ENCODE measurements at places on chromosomes 1 and 21.
A peak's percentile ranks its signal among the peaks of the same experiment; 100 is the strongest.

DNA sequence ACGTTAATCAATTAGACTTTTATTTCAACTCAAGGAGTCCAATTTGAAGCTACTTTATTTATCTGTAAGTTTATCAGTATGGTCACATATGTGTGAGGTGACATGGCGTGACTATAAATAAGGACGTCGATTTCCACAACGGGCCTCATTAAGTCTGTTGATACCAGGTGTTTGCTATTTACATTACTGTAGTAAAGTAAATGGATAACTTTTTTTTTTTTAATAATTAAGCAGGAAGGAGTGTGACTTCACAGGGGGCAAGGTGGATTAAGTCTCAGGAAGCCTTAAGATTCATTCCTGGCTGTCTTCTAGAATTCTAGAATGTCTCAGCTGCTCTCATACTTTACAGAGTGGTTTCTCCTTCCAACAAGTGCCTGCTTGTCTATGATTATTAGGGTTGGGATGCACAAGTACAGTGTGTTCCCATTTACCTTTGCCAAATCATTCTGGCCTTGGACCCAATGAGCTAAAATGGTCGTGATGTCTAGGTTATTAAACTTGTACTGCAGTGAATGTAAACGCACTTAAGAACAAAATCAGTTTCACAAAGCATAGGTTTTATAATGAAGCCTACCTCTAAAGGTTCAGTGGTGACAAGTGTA is 15.5 kb downstream of the MAP3K7CL start:
- DNase-seq = no peak

DNA sequence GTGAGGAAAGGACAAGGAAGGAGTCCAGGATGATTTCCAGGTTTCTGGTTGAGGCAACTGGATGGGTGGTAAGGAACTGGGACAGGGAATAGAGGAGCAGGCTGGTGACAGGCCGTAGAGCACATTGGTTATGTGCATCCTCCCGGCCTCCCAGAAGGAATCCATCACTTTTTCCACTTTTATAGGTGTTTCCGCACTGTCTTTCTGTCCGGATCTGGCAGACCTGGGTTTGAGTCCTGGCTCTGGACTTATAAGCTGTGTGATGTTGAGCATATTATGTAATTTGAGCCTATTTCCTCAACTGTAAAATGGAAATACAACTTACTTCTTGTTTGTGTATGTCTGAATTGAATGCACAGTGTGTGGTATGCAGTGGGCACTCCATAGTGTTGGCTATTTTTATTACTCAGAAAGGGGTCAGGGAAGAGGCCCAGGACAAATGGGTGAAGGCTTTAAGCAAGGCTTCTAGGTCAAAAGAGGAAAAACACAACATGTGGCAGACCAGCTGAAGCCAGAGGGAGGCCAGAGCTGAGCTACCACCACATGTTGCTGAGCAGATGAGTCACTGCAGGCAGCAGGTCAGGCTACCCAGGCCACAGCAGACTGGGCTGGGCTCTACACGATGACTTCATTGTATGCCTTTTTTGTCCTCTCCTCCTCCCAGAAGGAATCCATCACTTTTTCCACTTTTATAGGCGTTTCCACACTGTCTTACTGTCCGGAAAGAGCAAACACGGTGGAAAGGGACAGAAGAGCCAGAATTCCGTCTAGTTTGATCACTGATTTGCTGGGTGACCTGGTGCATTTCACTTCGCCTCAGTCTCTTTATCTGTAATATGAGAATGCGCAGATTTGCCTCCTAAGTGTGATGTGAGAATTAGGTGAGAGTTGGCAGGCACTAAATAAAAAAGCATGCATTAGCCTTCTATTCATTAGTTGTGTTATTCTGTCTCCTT is 791 bp upstream of the MAST2 start:
- DNase-seq = peak; percentile 83

- DNase-seq = no peak
These were observed 2.4 kb downstream of the F11R start for GRCh38 chr1:161018631-161018930.

GRCh38 chr1:199449681-199450080 is 577.8 kb upstream of the NR5A2 start:
- DNase-seq = no peak

- no peak for DNase-seq
These were observed 48.4 kb upstream of the COA6 start for GRCh38 chr1:234324821-234325220.

- DNase-seq = peak; percentile 8
These were observed 17.2 kb downstream of the RBM15 start for GRCh38 chr1:110356379-110356778.

GRCh38 chr1:180769889-180770288 is 138.1 kb downstream of the XPR1 start:
- no peak for DNase-seq

DNA sequence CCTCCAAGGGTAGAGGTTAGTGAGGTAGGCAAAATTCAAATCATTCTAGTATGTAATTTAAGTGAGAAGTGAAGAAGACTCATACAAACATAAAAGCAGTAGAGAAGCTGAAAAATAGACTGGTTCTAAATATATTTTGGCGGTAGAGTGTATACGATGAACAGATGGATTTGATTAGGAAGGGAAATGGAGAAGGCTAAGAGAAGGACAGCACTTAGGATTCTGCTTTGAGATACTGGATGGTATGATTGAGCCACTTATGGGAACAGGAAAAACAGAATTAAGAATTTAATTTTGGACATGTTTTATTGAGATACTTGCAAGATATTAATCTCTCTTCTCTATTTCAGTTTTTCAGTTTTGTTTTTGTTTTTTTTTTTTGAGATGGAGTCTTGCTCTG is 60.1 kb downstream of the EPB41 start:
- no peak for DNase-seq

DNA sequence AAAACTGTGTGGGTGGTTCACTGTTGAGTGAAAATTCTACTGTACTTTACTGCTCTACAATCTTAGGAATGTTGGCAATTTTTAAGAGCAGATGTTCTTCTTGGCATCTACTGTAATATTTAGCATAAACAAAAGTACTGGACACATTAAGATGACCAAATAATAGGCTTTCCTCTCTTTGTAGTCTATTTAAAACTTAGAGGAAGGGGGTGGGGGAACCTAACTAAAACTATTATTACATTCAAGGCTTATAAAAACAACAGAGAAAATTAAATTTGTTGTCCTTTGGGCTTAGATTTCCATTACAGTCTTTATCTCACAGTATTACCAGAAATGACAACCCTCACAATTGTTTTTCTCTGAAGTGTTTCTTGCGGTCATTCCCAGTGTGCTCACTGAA is 181.2 kb downstream of the PLPPR4 start:
- no peak for DNase-seq

- DNase-seq = no peak
These were observed 17.8 kb downstream of the SCAF4 start for GRCh38 chr21:31713973-31714740.

GRCh38 chr1:86868477-86868876 is 45.4 kb downstream of the SELENOF start:
- no peak for DNase-seq

DNA sequence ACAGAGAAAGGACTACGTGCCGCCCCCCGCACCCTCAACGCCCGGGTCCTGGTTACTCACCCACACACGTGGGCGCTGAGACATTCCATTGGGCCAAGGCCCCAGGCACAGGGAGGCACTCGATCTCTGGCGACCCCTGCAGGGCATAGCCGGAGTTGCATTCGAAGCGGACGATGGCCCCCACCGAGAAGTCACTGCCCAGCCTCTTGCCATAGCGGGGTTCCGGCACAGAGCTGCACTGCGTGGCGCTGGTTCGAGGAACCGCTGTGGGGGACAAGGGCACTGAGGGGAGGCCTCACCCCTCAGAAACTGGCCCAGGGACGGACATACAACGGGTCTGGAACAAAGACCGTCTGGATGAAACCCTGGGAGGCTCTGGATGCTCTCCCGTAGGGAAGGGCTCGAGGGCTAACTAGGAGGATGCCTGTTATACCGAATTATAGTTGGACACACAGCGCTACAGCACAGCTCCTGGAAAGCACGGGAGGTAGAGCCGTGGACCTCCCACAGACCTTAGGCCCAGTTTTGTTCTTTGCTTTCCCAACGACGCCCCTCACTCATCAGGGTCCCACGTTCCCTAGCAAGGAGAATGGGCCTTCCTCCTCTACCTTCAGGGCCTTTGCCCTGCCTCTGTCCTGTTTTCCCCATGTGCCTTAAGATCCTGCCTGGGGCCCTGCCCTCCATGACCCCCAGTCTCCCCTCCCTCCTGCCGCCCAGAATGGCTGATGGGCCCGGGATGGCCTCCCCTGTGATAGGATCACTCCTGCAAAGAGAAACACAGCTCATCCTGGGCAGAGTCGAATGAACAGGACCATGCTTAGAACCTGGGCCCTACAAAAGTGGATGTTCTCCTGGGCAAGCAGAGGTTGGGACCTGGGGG is 152.8 kb downstream of the ZSCAN20 start:
- DNase-seq = peak; percentile 87

DNA sequence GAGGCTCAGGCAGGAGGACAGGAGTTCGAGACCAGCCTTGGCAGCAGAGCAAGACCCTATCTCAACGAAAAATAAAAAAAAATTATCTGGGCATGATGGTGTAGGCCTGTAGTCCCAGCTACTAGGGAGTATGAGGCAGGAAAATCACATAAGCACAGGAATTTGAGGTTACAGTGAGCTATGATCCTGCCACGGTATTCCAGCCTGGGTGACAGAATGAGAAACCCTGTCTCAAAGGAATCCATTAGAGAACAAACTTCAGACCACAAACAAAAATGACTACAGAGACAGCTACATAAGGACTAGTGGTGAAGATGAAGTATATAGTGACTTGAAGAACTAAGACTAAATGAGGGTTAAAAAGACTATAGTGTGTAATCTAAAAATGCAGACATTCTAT is 233.1 kb downstream of the RERE start:
- no peak for DNase-seq

GRCh38 chr1:209882942-209883340 is 55.1 kb upstream of the SYT14 start:
- no peak for DNase-seq

DNA sequence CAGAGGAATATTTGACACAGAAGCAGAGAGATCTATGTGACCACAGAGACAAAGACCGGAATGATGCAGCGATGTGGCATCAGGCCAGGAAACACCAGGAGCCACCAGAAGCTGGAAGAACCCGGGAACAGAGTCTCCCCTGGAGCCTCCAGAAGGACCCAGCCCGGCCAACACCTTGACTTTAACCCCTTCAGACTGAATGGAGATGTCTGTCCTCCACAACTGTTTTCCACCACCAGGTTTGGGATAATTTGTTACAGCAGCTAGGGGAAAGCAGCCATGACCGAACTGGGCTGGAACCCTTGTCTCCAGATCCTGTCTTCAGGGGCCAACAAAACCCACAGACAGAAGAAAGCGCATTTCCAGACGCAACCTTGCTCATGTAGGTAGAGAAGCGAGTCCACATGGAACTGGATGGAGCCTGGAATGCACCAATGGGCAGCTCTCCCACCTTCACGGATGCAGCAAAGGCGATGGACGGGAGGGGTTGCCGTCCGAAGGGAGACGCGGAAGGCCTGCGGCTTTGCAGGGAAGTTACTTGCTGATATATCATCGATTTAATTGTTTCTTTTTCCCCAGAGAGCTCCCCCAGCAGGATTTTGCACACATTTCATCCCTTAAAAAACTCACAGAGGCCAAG is 396.6 kb downstream of the NPHP4 start:
- DNase-seq = no peak

DNA sequence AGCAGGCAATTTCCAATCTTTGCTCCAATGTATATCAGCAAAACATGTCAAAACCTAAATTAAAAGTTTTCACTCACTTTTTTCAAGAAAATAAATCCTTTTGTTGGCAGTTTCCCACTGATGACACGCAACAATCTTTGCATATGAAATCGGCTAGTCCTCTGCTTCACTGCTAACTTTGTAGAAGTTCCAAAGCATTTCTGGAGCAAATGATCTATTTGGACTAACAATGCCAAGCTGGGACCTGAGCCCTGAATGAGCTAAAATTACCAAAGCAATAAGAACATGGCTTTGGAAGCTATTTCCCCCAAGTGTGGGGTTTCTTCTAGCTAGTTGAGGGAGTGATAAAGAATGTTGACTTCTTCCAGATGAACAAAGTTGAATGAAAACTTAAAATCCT is 5.1 kb downstream of the BEND5 start:
- DNase-seq = no peak

- peak; percentile 9 for DNase-seq
These were observed 1455.2 kb downstream of the AMY1C start for GRCh38 chr1:105204836-105205371.

- DNase-seq = peak; percentile 38
These were observed 69.5 kb downstream of the LHX8 start for GRCh38 chr1:75203415-75204277.

- no peak for DNase-seq
These were observed 121.2 kb downstream of the ADGRL2 start for GRCh38 chr1:81921851-81922462.

DNA sequence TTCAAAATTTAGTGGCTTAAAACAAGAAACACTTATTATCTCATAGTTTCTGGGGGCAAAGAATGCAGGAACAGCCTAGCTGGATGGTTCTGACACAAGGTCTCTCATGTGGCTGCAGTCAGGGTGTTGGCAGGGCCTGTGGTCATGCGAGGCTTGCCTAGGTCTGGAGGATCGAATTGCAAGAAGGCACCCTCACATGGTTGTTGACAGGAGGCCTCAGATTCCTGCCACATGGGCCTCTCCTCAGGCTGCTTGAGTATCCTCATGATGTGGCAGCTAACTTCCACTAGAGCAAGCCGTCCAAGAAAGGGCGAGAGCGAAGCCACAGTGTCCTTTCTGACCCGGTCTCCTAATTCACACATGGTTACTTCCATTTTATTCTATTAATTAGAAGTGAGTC is 6.2 kb upstream of the NRIP1 start:
- DNase-seq = no peak

- no peak for DNase-seq
These were observed 77.9 kb downstream of the GFI1 start for GRCh38 chr1:92408825-92409224.

- DNase-seq = no peak
These were observed 1.0 kb upstream of the JAM2 start for GRCh38 chr21:25637851-25638659.

GRCh38 chr1:210596641-210597040 is 267.9 kb downstream of the HHAT start:
- no peak for DNase-seq

DNA sequence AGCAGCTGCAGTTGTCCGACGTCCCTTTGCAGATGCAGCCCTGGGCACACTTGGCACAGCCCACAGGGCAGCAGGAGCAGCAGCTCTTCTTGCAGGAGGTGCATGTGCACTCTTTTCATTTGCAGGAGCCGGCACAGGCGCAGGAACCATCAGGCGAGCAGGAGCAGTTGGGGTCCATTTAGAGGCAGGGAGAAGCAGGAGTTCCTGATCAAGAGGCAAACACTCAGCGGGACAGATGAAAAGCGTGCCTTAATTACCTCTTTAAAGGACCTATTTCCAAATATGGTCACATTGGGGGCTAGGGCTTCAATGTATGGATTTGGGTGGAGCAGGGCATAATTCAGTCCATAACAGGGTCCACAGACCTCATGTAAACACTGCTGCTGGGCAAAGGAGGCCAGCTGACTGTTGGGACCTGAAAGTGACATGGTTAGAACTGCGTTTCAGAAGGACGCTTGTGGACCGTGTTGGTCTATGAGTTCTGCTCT is 4.3 kb upstream of the CPLANE2 start:
- DNase-seq = no peak

- DNase-seq = no peak
These were observed 27.4 kb downstream of the CHML start for GRCh38 chr1:241612533-241613477.

GRCh38 chr1:193700710-193701355 is 514.4 kb upstream of the B3GALT2 start:
- DNase-seq = no peak
